Retina (tissue), 1 donor: ENCODE measurements at places on chromosomes 1 and 21.

DNA sequence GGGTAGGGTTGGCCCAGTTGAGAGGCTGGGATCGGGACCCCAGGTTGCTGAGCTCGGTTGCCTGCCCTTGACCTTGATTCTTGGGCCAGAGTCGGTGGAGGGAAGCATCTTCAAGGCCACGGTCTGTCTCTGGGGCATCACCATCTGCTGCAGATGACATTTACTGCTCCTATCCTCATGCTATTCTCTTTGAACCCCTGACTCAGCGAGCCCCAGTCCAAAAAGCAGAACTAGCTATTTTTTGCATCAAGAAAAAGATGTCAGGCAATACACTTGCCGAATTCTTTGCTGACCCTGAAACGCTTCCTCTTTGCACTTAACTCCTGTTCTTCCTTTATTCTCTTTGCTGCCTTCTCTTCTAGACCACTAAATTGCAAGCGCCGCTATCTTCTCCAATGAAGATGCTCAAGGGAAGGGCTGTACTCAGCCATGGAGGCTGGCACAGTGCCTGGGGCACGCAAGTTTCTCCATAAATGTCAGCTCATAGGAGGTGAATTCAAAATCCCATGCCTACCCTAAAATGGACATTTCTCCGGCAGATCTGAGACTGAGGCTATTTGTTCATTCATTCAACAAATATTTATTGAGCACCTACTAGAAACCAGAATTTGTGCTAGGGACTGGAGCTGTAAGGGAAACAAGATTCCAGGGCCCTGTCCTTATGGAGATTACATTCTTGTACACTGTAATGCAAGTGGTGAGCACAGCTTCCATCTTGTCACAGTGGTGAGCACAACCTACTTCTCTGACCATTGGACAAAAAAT, 20.5 kb upstream of the CAPZB start:
- DNase-seq: no peak

- DNase-seq: no peak
Observed at GRCh38 chr1:55234016-55234415, 18.9 kb upstream of the USP24 start.

DNA sequence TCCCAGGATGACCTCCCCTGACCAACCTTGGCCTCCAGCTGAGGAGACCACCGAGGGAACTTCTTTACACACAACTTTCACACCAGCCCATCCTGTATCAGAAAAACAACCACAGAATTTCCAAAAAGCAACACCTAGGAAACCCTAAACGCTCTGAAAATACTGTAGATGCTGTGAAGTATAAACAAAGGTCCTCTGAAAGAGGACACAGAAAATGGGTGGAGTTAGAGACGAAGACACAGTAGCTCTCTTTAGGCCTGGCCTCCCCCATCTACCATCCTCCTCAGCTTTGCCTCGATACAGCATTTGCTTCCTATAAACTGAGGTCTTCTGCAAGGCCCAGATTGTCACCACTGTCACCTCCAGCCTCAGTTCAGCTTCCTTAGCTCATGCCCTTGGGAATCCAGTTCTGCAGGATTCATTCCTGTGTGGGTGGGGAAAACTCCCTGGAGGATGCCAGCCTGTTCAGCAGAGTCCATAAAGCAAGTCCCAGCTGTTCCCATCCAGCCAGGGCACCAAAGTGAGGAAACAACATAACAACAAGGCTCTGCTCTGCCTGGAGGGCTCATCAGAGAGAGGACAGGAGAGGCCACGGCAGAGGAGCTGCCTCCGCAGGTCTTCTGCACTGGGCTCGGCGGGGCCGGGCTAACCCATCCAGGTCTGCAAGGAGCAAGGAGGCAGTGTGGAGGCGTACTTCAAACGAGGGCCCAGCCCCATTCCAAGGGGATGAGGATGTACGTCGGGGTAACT, 15.0 kb downstream of the PIK3C2B start:
- DNase-seq: no peak

DNA sequence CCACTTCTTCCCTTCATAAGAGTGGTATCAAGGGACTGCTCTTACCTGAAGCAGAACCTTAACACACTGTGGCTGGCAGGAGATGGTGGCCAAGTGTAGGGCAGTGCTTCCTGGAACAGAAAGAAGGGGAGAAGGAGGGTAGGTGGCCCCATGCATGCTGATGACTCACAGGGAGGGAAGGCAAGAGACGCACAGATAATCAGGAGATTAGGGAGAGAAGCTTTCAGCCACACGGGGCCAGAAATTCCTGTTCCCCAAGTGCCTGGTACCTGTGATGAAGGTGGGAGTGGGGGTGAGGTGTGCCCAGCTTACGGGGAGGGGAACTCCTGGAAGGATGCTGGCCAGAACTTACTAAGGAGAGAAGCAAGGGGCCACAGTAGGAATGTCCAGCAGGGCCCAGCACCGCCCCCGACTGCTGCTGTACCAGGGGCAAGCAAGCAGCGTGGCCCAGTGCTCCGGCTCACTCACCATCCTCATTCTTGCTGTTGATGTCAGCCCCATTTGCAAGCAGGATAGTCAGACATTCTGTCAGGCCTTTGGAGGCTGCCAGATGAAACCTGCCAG, 7.7 kb downstream of the ANKRD35 start:
- no peak for DNase-seq

GRCh38 chr1:79646880-79647279, 640.4 kb upstream of the ADGRL4 start:
- no peak for DNase-seq

DNA sequence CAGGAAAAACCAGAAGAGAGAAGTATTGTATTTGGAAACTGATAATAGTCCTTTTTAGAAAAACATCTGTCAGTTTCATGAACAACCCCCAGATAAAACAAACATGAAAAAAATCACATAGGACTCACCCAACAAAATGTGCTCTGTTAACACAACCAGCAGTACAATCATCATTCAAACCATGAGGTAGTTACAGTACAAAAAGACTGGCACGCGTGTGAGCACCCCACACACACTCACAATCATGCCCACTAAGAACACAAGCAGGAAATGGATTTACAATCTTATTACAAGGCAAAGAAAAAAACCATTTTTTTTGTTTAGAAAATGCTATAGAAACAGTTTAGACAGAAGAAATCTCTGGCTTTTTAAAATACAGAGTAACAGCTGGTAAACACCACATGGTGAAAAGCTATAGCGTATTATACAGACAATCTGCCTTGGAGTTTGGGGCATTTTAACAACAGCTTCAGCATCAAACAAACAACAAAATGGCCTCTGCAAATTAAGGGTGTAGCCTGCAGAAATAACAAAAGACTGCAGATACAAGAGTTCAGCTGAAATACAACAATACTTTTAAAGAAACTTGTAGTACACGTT, 180.0 kb downstream of the CDC7 start:
- no peak for DNase-seq

GRCh38 chr21:40270047-40270446, 402.8 kb downstream of the PCP4 start:
- no peak for DNase-seq

- no peak for DNase-seq
Observed at GRCh38 chr1:73736125-73736524, 461.9 kb downstream of the LRRIQ3 start.
